Frontal cortex (tissue), 4 donors: ENCODE measurements at places on chromosomes 3 and 15. TPM values are rescaled to one million over a fixed set of nuclear protein-coding genes. Genes with fewer than 3 reads are reported as not detected.

The TLNRD1 gene
- total RNA-seq = 6.1 TPM

DNA sequence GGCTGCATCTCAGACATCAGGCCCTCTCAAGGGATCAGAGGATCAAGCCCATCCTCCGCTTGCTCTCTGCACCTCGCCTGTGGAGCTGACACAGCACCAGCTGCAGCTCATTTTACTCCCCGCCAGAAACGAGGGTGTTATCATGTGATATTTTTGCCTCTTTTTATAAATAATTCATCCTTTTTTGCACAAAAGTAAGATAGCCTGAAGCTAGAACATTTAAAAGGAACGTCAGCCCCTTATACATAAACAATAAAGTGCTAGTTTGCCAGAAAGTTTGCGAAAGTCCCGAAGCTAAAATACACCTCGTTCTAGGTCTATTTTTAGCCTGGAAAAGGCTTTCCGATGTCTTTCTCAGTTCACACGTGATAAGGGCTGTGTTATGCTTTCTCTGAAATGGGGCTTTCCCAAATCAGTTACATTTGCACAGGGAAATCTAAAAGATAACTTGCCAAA, 9.6 kb upstream of the FAM174B start:
- DNase-seq = peak; percentile 42

- DNase-seq = no peak
Measured at GRCh38 chr15:29087521-29088285, 181.9 kb downstream of the NSMCE3 start.

DNA sequence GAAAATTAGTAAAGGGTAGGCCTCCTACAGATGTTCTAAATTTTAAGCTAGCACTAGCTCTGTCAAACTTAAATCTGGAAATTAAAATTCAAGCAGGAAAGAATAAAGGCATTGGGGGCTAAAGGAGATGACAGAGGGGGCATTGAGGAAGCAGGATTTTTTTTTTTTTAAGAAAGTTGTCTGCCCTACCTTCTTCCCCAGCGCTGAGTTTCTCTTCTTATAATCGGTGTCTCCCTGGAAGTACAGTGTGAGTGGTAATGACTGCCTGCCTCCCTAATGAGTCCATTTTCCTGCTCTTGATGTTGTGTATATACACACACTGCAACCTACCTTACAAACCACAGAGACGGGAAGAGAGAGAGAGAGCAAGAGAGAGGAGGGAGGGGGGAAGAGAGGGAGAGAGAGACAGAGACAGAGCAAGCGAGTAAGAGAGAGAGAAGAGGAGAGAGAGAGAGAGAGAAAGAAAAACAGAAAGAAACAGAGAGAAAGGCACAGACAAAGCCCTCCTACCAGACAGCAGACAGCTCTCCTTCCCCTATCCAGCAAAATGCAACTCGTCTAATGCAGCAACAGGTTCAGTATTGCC, 47.0 kb downstream of the ZBTB20 start:
- DNase-seq = no peak

DNA sequence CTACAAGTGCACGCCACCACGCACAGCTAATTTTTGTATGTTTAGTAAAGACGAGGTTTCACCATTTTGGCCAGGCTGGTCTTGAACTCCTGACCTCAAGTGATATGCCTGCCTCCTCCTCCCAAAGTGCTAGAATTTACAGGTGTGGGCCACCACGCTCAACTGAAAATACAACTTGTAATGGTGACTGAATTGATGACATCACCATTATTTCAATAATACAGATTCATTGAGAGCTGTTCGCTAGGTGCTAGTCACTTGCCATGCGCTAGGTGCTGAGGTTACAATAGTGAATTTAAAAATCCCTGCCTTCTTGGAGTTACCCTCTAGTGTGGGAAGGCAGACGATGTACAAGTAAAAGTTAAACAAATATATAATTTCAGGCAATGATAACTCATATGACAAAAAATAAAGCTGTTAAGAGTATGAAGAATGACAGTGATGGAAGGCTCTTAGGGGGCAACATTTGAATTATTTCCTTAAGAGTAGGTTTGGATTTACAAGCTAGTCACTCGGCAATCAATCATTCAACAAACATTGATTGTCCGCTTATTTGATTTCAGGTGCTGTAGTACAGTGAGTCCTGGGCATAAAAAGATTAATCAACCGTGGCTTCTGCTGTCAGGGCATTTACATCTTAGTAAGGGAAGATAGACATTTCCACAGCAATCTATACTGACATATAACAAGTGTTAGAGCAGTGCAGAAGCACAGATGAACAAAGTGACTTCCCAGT, 9.1 kb upstream of the PPARG start:
- DNase-seq = no peak
